ENCODE measurements at places on chromosomes 4 and X.

GRCh38 chr4:11039634-11040131 lies 355.1 kb upstream of the CLNK start:
- no peak for DNase-seq

- DNase-seq = no peak
Observed at GRCh38 chr4:99351487-99351886, 1.1 kb downstream of the ADH1C start.

GRCh38 chr4:120699354-120699753 lies 223.2 kb downstream of the PRDM5 start:
- no peak for DNase-seq

DNA sequence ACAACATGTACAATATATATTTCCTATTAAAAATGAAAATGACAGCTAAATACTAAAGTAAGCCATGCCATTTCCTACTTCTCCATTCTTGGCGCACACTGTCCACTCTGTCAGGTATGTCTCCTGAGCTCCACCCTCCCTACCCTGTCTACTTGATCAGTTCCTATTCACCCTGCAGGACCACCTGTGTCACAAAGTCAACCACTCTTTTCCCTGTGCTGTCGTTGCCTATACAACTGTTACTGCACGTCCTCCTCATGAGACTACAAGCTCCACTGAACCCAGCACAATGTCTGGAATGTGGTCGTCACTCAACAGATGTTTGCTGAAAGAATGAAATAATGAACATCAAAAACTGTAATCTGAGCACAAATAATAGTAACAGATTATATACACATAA lies 54.9 kb downstream of the SLC9A7 start:
- DNase-seq = no peak

GRCh38 chr4:86934147-86934770 lies 552 bp upstream of the AFF1 start:
- no peak for DNase-seq

GRCh38 chrX:43718546-43718945 lies 62.4 kb downstream of the MAOA start:
- DNase-seq = no peak

GRCh38 chr4:138305050-138305449 lies 62.9 kb upstream of the SLC7A11 start:
- no peak for DNase-seq

DNA sequence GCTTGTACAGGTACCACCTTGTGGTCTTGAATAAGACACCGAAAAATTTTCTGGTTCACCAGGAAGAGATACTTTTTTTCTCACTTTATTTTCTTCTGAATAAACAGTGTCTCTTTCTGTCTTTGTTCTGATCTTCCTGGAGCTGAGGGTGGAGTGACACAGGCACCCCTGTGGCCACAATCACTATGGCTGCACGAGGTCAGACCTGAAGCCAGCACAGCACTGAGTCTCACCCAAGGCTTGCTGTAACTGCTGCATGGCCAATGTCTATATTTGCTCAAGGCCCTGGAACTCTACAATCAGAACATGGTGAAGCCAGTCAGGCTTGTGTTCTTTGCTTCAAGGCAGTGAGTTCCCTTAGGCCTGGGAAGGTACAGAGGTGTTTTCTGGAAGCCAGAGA lies 87.2 kb downstream of the GPR174 start:
- no peak for DNase-seq

- DNase-seq = no peak
Observed at GRCh38 chrX:137587151-137587550, 21.2 kb downstream of the ZIC3 start.

DNA sequence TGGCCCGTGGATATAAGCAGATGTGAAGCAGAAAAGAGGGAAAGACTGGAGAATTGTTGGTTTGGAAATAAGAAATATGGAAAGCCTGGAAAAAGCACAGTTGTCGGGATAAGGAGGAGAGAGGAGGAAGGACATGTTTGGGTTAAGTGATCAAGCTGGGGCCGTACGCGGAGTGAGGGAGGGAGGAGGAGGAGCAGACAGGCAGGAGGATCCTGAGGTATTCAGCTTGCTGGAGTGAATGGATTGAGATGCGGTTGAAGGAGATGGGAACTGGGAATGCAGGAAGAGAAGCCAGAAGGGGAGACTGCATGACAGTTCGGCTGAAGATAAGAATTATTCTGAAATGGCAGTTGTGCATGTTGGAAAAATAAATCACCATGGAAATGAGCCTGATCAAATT lies 21.2 kb downstream of the ZFP42 start:
- no peak for DNase-seq

Measured in B cell (primary cell).